ENCODE measurements at places on chromosomes 3 and 15. TPM values are rescaled to one million over a fixed set of nuclear protein-coding genes. Genes with fewer than 3 reads are reported as not detected.
A peak's percentile ranks its signal among the peaks of the same experiment; 100 is the strongest.

ZNF80 gene
- not detected for total RNA-seq

PLA2G4E gene
- total RNA-seq, result not detected

DNA sequence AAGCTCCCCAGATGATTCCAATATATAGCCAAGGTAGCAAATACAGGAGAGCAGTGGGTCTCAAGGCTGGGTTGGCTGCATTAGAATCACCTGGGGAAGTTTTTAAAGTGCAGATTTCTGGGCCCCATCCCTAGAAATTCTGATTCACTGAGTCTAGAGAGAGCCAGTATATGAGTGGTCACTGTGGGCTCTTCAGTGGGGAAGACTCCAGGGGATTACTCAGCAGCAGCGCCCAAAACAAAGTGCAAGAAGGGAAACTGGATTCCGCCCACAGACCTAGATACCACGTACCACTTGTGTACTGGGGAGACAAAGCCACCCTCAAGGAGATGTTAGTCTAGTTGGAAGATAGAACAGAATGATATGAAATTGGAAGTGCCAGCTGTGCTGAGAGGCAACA lies 40.0 kb downstream of the NME9 start:
- no peak overlapping the region for H3K4me3 ChIP-seq
- H3K27me3 ChIP-seq, result no peaks in the 10 kb centered on the region
- peaks cover 57% of the 10 kb centered on the region for H3K36me3 ChIP-seq
- DNase-seq, result no peak

SLC28A1 gene
- total RNA-seq, result not detected

- no peak overlapping the region for H3K4me3 ChIP-seq
- no peak for DNase-seq
Measured at GRCh38 chr3:102104033-102104432, 254.7 kb downstream of the NFKBIZ start.

RPL14 gene
- total RNA-seq, result 1,118 TPM

DNA sequence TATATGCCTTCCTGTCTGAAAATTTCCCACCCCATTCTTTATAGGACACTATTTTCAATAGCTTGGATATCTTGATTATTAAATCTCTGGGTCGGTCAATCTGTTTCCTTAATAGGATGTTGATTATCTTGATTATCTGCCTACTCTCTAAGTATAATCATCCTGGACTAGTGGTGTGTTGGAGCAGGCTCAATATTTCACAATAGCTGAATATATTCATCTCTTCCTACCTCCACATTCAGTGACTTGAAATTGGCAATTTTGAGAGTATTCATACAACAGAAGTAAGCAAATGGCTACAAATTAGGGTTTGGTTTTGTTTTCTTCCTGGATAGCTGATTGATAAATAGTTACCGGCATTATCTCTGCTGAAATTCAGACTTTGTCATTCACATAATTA lies 1162.6 kb downstream of the ROBO1 start:
- H3K27me3 ChIP-seq, result no peaks in the 10 kb centered on the region
- H3K36me3 ChIP-seq, result no peaks in the 10 kb centered on the region
- no peak overlapping the region for H3K4me3 ChIP-seq
- DNase-seq, result no peak
- no peaks in the 10 kb centered on the region for H3K4me1 ChIP-seq

DNA sequence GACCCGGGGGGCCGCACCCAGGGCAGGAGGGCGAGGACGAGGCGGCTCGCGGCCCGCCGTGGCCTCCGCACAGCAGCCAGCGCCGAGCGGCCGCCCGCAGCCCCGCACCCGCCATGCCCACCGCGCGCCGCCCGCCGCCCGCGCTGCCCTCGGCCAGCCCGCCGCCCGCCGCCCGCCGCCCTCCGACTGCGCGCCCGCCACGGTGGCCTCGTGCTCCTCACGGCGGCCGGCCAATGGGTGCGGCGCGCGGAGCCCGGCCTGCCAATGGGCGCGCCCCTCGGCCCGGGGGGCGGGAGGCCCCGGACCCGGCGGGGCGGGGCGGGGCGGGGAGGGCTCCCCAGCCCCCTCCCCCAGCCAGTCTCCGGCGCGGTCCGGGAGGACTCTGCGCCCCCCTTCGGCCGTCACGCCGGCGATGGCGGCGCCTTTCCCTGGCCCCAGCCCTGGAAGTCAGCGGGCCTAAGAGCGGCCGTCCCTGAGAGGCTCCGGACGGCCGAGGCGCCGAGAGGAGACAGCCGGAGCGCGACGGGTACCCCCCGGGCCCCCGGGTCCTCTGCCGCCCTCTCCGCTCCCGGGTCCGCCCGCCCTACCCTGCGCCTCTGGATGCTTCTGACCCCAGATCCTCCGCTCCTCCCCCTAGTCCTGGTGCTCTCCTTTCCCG lies at the start of gene NT5DC2:
Gene NT5DC2 (minus strand): TSS at position 235 of the 658 bp plus-strand sequence. CDS start 120 bp downstream, at position 115.
- H3K27me3 ChIP-seq, result no peaks in the 10 kb centered on the region
- H3K36me3 ChIP-seq, result no peaks in the 10 kb centered on the region
- peak within 1 kb of the TSS; percentile 22 for H3K27ac ChIP-seq
- peak within 1 kb of the TSS; percentile 19 for H3K4me3 ChIP-seq
- peak; percentile 39 for DNase-seq

GRCh38 chr15:32887090-32887489 lies 169.3 kb downstream of the GREM1 start:
- H3K4me3 ChIP-seq, result no peak overlapping the region
- DNase-seq, result no peak
- no peaks in the 10 kb centered on the region for H3K27me3 ChIP-seq

LMAN1L gene
- total RNA-seq, result not detected

- H3K36me3 ChIP-seq, result no peaks in the 10 kb centered on the region
- no peak overlapping the region for H3K4me3 ChIP-seq
- H3K27ac ChIP-seq, result no peak overlapping the region
- H3K27me3 ChIP-seq, result no peaks in the 10 kb centered on the region
Measured at GRCh38 chr3:117848606-117849005, 1139.0 kb downstream of the TUSC7 start.

SLC30A4 gene
- 1.4 TPM for total RNA-seq

- DNase-seq, result peak; percentile 13
- peak overlapping the region; percentile 94 for H3K27ac ChIP-seq
- no peaks in the 10 kb centered on the region for H3K36me3 ChIP-seq
- peak overlapping the region; percentile 81 for H3K4me3 ChIP-seq
- H3K27me3 ChIP-seq, result no peaks in the 10 kb centered on the region
Measured at GRCh38 chr3:160754371-160754854, 1.6 kb upstream of the PPM1L start.

DNA sequence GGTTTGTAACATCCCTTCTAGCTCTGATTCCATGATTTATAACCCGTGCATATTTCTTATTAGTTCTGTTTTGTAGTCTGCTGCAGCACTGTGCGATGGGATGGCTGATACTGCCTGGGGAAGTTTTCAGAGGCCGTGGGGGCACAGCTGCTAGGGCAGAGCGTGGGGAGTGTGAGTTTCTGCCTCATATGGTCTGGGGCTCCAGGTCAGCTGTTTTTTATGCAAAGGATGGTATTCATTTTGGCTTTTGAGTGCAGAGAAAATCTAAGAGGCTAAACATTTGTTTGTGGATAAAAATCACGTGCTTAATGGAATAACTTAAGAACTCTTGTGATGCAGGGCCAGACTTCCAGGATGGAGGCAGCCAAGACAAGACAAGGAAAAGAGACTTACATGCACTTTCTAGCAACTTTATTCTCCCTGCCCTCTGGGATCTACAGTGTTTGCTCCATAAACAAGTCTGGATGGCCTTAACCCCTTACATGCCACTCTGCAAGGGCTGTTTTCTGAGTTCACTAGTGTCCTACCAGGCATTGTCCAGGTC lies 45.5 kb upstream of the CFAP161 start:
- DNase-seq, result no peak
- no peak overlapping the region for H3K4me3 ChIP-seq
- H3K4me1 ChIP-seq, result peaks cover 15% of the 10 kb centered on the region
- no peaks in the 10 kb centered on the region for H3K36me3 ChIP-seq
- no peaks in the 10 kb centered on the region for H3K27me3 ChIP-seq
- H3K27ac ChIP-seq, result no peak overlapping the region

DNA sequence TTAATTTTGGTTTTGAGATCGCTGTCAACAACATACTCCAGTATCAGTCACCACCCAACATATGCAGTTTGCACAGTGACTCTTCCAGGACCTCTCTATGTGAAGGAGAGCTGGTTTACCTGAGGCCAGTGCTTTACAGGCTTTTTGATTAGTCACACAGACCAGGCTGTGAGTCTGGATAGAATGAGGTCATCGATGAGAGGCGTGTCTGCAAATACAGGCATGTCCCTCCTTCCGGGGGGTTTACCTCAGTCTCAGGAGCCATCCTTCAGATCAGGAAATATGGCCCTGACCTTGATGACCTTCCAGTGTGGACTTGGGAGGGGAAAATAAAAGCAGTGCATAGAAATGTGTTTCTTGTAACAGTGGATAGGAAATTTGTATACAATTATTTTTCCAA lies 46.9 kb downstream of the KBTBD12 start:
- H3K27ac ChIP-seq, result no peak overlapping the region
- H3K27me3 ChIP-seq, result no peaks in the 10 kb centered on the region
- H3K4me3 ChIP-seq, result no peak overlapping the region
- no peaks in the 10 kb centered on the region for H3K36me3 ChIP-seq
- no peak for DNase-seq
- H3K4me1 ChIP-seq, result no peaks in the 10 kb centered on the region

DNA sequence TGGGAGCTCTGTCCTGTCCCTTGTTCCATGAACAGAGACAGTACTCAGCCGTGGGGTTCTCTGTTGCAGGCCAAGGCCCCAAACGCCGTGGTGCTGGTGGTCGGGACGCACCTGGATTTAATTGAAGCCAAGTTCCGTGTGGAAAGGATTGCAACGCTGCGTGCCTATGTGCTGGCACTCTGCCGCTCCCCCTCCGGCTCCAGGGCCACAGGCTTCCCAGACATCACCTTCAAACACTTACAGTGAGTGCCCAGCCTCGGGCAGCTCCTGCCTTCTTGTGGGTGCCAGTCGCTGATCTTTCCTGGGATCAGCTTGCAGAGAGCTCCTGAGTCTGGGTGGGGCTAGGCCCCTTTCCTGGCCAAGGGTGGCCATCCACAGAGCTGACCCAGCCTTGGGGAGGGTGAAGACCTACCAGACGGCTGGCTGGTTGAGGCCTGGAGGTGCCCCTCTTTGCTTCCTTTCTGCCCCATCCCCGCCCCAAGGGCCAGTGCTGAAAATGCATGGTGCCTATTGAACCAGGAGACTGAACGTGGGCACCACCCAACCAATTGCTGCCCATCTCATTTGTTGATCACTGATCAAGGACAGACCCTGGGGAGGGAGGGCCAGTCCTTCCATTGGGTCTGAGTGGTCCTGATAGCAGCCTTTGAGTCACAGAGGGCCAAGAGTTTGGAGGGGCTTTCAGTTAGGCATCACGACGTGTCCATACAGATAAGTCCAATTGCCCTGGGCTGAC lies 106.9 kb downstream of the LRRK1 start:
- no peaks in the 10 kb centered on the region for H3K4me1 ChIP-seq
- H3K4me3 ChIP-seq, result no peak overlapping the region
- no peaks in the 10 kb centered on the region for H3K36me3 ChIP-seq
- no peak for DNase-seq

GRCh38 chr15:47432826-47433225 lies 284.5 kb upstream of the SEMA6D start:
- no peaks in the 10 kb centered on the region for H3K36me3 ChIP-seq
- H3K27ac ChIP-seq, result no peak overlapping the region
- no peak overlapping the region for H3K4me3 ChIP-seq
- no peak for DNase-seq
- no peaks in the 10 kb centered on the region for H3K27me3 ChIP-seq

DNA sequence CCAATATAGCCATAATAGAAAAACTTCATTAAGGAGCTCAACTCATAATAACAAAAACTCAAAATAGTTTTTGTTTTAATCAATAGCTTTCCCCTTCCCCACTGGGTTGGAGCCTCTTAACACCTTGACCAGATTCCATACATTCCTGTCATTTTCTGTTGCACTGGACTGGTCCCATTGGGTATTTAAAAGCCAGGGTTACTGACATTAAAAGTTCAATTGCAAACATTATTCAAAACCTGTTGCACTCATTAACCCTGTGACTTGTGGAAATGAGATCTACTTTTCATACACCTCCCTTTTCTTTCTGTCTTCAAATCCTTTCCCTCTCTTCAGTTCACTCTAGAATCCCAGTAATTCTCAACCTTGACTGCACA lies 1.7 kb upstream of the HRG start:
- H3K4me3 ChIP-seq, result no peak overlapping the region
- no peak overlapping the region for H3K27ac ChIP-seq
- H3K4me1 ChIP-seq, result no peaks in the 10 kb centered on the region
- no peak for DNase-seq
- H3K36me3 ChIP-seq, result no peaks in the 10 kb centered on the region

- no peaks in the 10 kb centered on the region for H3K36me3 ChIP-seq
- DNase-seq, result no peak
- H3K4me1 ChIP-seq, result no peaks in the 10 kb centered on the region
- H3K27me3 ChIP-seq, result no peaks in the 10 kb centered on the region
- H3K4me3 ChIP-seq, result no peak overlapping the region
Measured at GRCh38 chr3:42960282-42960681, 18.8 kb upstream of the GASK1A start.

GRCh38 chr3:113232342-113232741 lies 21.0 kb downstream of the BOC start:
- H3K27me3 ChIP-seq, result no peaks in the 10 kb centered on the region
- H3K4me3 ChIP-seq, result no peak overlapping the region
- peaks cover 8% of the 10 kb centered on the region for H3K4me1 ChIP-seq
- H3K27ac ChIP-seq, result no peak overlapping the region

DNA sequence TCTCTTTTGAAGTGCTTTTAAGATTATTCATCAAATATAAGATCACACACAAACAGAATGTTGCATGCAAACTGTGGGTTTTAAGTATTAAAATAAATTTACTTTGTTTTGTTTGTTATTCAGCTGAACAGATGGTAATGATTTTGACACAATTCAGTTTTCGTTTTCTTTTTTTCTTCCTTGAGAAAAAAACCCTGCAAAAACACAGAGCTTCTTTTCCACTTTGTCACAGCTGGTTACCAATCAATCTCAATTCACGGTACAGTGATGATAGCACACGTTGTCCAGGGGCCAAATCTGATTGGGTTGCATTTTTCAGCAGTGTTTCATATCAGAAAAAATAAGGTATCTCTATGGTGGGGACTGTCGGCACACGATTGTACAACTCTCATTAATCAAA lies 473.6 kb downstream of the ROBO2 start:
- H3K36me3 ChIP-seq, result no peaks in the 10 kb centered on the region
- DNase-seq, result no peak
- no peak overlapping the region for H3K4me3 ChIP-seq
- H3K4me1 ChIP-seq, result no peaks in the 10 kb centered on the region

GRCh38 chr3:160544844-160545503 lies 20.4 kb downstream of the KPNA4 start:
- H3K4me3 ChIP-seq, result no peak overlapping the region
- peaks cover 11% of the 10 kb centered on the region for H3K4me1 ChIP-seq
- H3K36me3 ChIP-seq, result no peaks in the 10 kb centered on the region
- no peak for DNase-seq

THOC7 gene
- total RNA-seq, result 38.1 TPM
